Cortex of kidney (tissue), 1 donor: ENCODE measurements at places on chromosomes 6 and 20.

- DNase-seq, result no peak
These were observed 15.3 kb downstream of the POLR1C start for GRCh38 chr6:43532201-43532600.

- DNase-seq, result no peak
These were observed 36.0 kb upstream of the TCP11 start for GRCh38 chr6:35177157-35177556.

GRCh38 chr20:3342766-3343165 is 64.7 kb downstream of the DNAAF9 start:
- no peak for DNase-seq

- no peak for DNase-seq
These were observed 204.8 kb downstream of the ADGB start for GRCh38 chr6:146803601-146804000.

GRCh38 chr6:17015551-17016381 is 86.1 kb upstream of the STMND1 start:
- DNase-seq, result no peak

- DNase-seq, result no peak
These were observed 99.1 kb upstream of the KCNQ5 start for GRCh38 chr6:72522735-72523141.

GRCh38 chr6:44161997-44162338 is 3.3 kb downstream of the CAPN11 start:
- DNase-seq, result no peak
